ENCODE measurements at places on chromosomes 6 and 20.

DNA sequence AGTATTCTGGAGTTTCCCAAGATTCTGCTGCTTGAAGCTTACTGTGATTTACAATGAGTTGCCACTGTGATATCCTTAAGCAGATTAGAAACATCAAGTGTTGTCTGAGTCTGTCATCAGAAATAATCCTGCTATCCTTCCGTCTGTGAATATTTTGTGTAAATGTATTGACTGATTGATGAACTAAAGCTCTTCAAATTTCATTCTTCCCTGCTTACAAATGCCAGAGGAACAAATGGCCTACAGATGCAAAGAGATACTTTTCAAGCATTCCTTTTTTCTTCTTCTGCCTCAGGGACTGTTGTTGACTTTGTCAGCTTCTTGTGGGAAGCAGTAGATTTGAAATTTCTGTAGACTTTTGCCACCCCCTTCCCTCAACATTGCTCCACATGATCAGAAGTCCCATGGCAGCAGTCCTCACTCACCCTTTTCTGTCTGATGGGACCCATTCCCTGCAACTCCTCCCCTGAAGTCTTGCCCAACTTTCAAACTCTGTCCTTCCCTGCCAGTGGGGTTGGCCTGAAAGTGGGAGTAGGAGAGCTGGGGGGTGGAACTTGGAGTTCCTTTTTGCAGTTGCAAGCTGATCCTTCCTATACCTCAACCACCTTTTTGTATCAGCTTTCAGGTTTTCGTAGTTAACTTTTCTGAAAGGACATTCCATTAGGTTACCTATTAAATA, 38.5 kb upstream of the MLIP start:
- DNase-seq: no peak

GRCh38 chr6:156857573-156857972, 80.4 kb downstream of the ARID1B start:
- DNase-seq: no peak

DNA sequence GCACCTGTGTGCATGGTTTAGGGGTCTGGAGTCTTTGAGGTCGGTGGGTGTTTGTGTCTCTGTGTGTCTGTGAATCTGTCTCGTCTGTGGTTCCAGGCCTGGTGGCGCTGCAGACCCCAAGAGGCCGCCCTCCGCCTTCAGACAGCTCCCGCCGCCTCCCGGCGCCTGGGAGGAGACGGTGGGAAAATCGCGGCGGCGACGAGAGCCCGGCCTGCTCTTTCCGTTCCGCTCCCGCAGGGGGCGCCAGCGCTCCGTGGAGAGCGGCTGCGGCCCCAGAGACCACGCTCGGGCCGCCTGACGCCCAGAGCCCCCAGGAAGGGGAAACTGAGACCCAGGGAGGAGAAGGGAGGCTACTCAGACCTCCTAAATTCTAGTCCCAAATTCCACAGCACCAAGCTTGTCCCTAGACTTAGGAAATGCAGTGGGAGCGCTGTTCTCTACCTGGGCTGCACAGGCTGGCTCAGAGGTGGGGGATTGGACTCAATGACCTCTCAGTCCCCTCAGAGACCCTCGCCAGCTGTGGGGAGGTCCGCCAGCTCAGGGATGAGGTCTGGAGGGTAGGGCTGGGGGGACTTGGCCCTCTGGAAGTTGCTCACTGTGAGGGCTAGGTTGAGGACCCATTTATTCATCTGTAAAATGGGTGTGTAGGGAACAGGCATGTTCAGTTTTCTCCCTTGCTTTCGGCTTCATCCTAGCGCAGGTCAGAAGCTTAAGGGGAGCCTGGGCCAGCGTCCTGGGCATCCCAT, 36.9 kb upstream of the BLCAP start:
- DNase-seq: no peak

DNA sequence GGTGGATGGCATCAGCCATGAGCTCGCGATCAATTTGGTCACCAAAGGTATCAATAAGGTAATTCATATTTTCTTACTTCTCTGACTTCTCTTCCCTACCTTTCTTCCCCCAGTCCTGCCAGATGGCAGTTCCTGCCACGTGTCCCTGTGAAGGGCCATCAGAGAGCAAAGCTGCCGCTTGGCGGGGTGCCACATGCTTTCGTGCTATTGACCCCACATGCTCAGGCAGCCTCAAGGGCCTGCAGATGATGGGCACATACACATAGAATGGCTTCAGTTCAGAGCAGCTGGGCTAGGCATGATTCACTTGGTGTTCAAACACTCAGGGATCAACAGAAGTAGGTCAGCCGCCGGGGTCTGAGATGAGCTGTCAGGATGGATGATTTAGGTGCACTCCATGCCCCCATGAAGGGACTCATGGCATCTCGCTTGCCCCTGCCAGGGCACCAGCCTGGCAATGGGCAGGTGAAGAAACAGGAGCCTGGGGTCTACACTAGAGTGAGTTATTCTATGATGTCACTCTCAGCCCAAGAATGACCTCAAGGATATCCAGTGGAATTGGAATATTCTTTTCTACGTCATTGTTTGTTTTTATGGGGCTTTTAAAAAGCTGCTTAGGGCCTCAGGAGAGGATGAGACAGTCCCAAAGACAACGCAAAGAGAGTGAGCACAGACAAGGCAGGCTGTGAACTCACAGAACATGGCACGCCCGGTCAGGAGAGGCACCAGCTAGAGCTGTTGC, 25.5 kb downstream of the BANF2 start:
- no peak for DNase-seq

GRCh38 chr6:61586934-61587537, 699.0 kb downstream of the KHDRBS2 start:
- DNase-seq: no peak

DNA sequence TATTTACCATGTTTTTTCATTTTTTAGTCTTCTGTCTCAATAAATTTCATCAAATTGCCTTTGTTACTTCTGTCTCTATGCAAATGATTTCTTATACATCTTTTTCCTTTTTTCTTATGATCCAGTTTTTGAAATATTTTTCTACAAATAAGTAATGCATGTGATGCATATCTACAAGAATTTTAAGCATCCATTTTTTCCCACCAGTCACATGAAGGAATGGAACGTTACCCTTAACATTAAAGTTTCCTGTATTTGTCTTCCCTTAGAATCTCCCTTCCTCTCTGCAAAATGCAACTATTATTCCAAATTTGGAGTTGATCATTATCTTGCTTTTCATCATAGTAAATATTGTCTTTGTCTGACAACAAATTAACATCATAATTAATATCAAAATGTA, 35.5 kb downstream of the PSMB9 start:
- DNase-seq: no peak

- no peak for DNase-seq
Observed at GRCh38 chr6:155054491-155055250, 59.6 kb downstream of the TIAM2 start.

DNA sequence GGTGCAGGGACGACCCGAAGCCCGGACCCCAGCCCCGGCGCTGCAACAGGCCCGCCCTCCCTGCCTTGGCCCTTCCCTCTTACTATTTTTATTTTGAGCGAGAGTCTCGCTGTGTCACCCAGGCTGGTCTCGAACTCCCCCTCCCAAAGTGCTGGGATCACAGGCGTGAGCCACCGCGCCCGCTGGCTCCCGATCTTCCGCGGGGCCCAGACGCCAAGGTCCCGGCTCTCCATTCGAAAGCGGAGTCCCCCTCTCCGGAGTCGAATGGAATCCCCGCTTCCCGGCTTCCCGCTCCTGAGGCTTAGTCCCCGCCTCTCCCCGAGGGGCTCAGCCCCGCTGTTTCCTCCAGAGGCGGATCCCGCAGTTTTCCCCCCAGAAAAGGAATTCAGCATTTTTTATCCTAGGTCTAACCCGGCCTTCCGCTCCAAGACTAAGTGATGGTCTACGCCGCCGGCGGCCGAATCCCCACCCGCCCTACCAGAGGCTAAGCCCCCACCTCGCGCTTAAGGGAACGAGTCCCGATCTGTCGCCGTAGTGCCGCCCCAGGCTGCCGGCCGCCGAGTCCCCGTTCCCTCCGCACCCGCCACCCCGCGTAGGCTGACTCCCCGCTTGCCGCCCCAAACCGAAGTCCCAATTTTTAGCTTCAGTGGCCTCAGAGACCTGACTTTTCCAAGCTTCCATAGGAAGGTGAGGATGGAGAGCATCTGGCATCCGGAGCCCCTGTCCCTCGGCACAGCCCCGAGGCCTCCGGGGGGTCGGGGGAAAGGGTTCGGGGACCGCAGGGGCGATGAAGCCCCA, 11.5 kb upstream of the TMC2 start:
- peak; percentile 38 for DNase-seq

DNA sequence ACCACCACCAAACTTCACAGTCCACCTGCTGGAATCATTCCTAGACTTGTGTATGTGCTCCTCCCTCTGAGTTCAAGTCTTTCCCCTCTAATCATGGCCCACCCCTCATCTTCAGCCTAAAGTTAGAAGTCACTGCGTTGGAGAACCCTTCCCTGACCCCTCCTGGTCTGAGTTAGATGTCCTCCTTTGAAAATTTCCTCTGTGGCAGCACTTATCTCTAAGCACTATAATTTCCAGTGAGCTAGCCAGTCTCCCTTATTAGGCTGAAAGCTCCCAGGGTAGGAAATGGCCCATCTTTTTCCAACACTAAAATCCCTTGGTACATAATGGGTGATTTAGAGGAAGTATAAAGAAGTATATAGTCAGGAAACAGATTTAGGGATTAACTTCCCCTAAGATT, 63.2 kb downstream of the SESN1 start:
- no peak for DNase-seq

DNA sequence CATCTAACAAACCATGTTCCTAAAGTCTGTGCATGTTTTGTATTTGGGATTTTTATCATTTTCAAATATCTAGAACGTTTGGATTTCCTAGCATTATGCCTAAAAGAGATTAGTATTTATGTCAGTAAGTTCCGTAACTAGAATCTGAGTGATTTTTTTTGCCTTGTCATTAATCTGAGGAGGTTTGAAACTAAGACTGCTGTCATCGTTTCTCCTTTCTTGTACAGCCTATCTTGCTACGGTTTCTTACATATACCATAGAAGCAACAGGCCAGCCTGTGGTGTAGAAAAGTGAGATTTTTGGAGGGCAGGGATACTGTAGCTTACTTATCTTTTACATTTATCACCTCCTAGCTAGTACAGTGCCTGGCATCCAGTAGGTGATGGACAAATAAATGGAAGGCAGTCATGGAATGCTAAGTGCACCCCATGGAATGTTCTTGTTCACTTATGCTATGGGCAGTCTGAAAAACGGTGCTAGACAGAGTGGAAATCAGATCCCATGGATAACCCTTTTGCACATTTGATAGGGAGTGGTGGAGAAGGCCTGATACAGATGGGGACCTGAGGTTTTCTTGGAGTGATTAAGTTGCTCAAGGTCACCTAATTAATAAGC, 93.9 kb downstream of the ARID1B start:
- no peak for DNase-seq

GRCh38 chr20:60139663-60140446, 181.6 kb downstream of the CDH26 start:
- DNase-seq: no peak

GRCh38 chr6:151002057-151002450, 136.6 kb downstream of the MTHFD1L start:
- DNase-seq: no peak

DNA sequence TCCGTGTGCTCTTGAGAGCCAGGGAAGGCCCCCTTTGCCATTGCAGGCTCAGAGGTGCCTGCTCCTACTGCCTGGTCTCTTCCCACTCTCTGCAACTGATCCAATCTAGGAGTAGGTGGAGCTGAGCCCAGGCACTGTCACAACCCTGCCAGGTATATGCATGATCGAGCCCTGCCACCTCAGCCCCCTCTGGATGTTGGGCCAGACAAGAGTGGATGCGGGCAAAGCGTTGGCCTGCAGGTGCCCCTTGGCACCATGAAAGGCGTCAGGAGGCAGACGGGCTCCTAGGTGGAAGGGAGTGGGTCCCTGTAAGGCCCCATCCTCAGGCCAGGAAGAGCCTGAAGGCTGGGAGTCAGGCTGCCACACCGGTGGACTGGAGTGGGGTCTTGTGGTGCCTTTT, 5.9 kb upstream of the OR14J1 start:
- no peak for DNase-seq

GRCh38 chr20:38057351-38057972, 23.9 kb downstream of the RPRD1B start:
- peak; percentile 84 for DNase-seq

- no peak for DNase-seq
Observed at GRCh38 chr6:47031656-47032055, 10.5 kb downstream of the ADGRF1 start.

DNA sequence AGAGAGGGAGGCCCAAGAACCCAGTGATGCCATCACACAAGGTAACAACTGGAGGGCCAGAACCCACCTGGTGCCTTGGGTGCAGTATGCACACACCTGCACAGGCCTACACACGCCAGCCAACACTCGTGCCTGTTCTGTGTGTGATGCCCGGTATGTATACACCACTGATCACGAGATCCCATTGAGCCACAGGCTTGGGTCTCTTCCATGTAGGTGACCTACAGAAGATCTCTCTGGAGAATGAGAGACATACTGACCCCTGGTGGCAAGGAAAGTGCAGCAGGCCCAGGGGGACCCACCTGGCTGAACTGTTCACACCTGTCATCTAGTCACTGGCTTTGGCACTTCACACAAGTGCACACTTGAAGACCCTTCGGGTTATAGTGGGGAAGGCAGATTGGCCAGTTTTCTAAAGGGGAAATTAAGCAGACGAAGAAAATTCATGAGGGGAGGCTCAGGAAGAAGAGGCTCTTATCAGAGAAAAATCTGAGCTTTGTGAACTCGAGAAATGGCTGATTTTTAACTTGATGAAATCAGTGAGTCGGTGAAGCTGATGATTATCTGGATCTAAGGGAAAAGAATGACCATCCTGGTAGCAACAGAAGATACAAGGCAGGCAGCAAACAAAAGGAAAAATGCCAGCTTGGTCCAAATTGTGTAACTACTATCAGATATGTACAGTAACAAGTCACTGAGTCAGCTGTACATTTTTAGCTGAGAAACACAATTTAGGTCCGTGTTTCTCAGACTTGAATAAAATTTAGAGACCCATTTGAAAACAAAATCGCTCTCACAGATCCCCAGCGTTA, 69.1 kb upstream of the PBOV1 start:
- DNase-seq: peak; percentile 38

- no peak for DNase-seq
Observed at GRCh38 chr6:105313211-105313610, 89.7 kb downstream of the PREP start.

DNA sequence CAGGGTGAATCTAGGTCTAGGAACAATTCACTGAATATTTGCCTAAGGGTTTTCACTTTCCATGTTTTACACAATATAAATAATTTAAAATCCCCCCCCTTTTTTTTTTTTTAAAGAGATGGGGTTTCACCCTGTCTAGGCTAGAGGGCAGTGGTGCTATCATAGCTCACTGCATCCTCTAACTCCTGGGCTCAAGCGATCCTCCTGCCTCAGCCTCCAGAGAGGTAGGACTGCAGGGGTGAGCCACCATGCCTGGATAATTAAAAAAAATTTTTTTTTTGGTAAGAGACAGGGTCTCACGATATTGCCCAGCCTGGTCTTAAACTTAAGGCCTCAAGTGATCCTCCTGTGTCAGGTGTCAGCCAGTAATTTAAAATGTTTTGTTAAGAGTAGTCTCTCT, 17.8 kb downstream of the QKI start:
- no peak for DNase-seq
